ENCODE measurements at places on chromosomes 7 and 10. TPM values are rescaled to one million over a fixed set of nuclear protein-coding genes. Genes with fewer than 3 reads are reported as not detected.

Gene PODXL
- total RNA-seq: 114 TPM

Gene CPVL
- total RNA-seq: 133 TPM

Gene GJD4
- not detected for total RNA-seq

Gene LRIT1
- not detected for total RNA-seq

Gene GATA3
- 23.5 TPM for total RNA-seq

Gene RAB19
- 11.5 TPM for total RNA-seq

Gene SMC3
- total RNA-seq: 29.6 TPM

Gene HOXA3
- total RNA-seq: 21.2 TPM

Gene PALD1
- total RNA-seq: 14.4 TPM

Gene TAF3
- 8.7 TPM for total RNA-seq

Gene DRGX
- total RNA-seq: not detected

DNA sequence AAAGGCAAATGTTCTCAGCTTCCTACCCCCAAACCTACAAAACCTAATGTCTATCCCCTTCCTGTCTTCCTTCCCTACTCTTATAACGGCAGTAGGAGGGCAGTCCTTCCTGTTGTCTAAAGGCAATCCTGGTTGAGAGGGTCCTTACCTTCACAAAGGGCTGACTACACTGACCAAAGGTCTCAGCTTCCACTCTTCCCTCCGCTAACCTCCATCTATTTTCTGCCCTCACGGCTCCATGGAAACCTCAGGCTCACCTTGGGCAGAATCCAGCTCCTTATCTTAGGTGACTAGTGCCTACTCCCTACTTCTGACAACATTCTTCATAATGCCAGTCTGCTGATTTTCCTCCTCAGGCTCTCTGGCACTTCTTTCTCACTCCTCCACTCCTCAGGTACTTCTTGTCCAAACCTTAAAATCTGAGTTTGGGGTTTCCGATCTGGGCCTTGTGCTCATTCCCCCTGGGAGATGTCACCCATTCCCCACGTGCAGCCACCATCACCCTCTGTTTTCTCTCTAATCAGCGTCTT lies 542 bp downstream of the FBXL13 start:
- H3K27ac ChIP-seq: peak overlapping the region; percentile 90
- no peaks in the 10 kb centered on the region for H3K4me1 ChIP-seq
- peak overlapping the region; percentile 89 for H3K4me3 ChIP-seq
- H3K36me3 ChIP-seq: no peaks in the 10 kb centered on the region
- H3K27me3 ChIP-seq: no peaks in the 10 kb centered on the region
- no peak for DNase-seq

DNA sequence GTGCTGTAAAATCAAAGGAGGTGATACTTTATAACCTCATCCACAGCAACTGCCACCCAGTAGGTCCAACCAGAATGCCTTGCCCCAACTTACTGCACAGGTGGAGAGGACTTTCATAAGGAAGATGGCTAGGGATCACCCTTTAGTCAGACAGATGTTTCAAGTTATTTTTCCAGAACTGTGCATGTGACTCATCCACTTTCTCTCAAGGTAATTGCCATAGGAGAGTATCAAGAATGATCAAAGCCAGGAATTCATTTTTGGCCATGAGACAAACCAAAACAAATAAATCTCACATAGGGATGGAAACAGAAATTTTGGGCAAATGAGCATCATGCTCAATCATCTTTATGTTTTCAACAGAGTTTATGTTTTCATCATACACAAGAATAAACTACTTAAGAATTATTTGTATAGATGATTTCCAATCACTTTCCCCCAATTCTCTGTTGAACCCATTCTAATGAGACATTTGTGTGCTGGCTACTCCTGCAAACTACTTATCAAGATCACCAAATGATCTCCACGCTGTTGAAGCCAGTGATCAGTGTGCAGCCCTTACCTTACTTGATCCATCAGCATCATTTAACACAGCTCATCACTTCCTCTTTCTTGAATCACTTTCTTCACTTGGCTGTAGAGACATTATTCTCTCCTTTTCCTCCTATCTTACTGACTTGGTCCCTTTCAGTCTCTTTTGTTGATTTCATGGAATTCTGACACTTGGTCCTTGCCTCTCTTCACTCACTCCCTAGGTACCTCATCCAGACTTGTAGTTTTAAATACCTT lies 74.0 kb downstream of the SLC16A9 start:
- H3K27me3 ChIP-seq: no peaks in the 10 kb centered on the region
- no peak for DNase-seq
- H3K4me1 ChIP-seq: no peaks in the 10 kb centered on the region
- no peak overlapping the region for H3K4me3 ChIP-seq

GRCh38 chr10:110365356-110366143 lies 60.8 kb upstream of the SMNDC1 start:
- H3K27ac ChIP-seq: no peak overlapping the region
- DNase-seq: no peak
- no peak overlapping the region for H3K4me3 ChIP-seq
- no peaks in the 10 kb centered on the region for H3K36me3 ChIP-seq
- no peaks in the 10 kb centered on the region for H3K27me3 ChIP-seq
- no peaks in the 10 kb centered on the region for H3K4me1 ChIP-seq

DNA sequence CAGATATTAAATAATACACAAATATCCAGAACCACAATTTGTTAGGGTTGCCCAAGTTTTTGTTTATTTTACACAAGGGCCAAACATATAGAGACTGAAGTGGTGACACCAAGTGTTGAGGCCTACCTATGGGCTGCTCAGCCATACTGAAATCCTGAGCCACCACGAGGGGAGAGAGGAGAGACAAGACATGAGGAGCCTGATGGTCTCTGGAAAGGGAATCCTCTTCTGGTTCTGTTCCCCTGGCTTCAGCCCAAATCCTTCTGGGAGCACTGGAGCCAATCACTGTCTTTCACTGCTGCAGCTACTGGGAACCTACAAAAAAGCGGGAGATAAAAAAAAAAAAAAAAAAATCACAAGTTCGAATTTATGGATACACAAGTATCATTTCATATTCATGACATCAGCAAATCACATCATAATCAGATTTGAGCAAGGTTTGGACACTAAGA lies 1.9 kb downstream of the SKIDA1 start:
- no peak overlapping the region for H3K27ac ChIP-seq
- no peaks in the 10 kb centered on the region for H3K27me3 ChIP-seq
- no peak overlapping the region for H3K4me3 ChIP-seq
- H3K36me3 ChIP-seq: no peaks in the 10 kb centered on the region
- DNase-seq: peak; percentile 70

GRCh38 chr10:48549236-48549635 lies 55.6 kb downstream of the ARHGAP22 start:
- H3K4me1 ChIP-seq: no peaks in the 10 kb centered on the region
- no peak overlapping the region for H3K27ac ChIP-seq
- DNase-seq: no peak
- H3K4me3 ChIP-seq: no peak overlapping the region
- H3K36me3 ChIP-seq: no peaks in the 10 kb centered on the region

DNA sequence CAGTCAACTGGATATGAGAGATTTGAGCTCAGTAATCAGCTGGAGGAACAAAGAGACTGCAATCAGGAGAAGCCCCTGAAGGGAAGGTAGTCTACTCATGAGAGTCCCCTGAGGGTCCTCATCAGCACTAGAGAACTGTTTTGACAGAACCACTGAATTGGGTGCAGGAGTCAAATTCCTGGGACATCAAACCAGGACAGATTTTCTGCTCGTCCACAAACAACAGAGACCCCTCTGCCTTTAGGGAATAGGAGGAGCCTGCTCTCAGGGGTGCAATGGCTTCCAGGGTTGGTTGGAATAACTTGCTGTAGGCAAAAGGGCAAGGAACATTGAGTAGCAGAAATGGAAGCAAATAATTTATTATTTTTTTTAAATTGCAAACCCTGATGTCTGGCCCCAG lies 21.9 kb upstream of the NEUROD6 start:
- no peak overlapping the region for H3K27ac ChIP-seq
- no peaks in the 10 kb centered on the region for H3K4me1 ChIP-seq
- H3K27me3 ChIP-seq: no peaks in the 10 kb centered on the region
- DNase-seq: no peak
- H3K4me3 ChIP-seq: no peak overlapping the region

DNA sequence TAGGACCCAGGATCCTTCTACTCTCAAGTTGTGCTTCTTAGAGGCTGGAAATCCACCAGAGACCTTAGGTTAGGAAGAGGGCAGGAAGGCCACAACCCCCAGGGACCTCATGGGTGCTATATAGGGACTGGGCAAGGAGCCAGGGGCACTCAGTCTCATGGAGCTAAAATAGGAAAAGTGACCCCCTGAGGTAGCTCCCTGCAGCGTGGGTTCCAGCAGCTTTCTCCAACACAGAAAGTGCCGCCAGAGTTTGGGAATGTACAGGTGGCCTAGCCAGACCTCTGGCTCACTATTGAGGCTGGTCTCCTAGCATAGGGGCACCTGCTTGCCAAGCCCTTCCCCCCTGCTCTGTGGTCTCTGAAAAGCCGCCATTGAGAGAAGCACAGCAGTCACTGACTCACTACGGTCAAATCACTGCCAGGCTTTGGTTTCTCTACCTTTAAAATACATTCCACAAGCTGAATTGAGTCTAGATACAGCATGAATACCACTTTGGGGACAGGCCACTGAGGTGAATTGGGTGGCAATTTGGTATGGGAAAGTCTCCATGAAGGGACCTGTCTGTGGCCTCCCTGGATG lies 333.2 kb upstream of the PODXL start:
- no peak overlapping the region for H3K4me3 ChIP-seq
- H3K4me1 ChIP-seq: no peaks in the 10 kb centered on the region
- no peaks in the 10 kb centered on the region for H3K36me3 ChIP-seq

GRCh38 chr7:31408140-31408729 lies 67.7 kb upstream of the NEUROD6 start:
- H3K27me3 ChIP-seq: no peaks in the 10 kb centered on the region
- H3K4me1 ChIP-seq: no peaks in the 10 kb centered on the region
- no peak overlapping the region for H3K27ac ChIP-seq
- no peaks in the 10 kb centered on the region for H3K36me3 ChIP-seq
- no peak overlapping the region for H3K4me3 ChIP-seq
- no peak for DNase-seq

DNA sequence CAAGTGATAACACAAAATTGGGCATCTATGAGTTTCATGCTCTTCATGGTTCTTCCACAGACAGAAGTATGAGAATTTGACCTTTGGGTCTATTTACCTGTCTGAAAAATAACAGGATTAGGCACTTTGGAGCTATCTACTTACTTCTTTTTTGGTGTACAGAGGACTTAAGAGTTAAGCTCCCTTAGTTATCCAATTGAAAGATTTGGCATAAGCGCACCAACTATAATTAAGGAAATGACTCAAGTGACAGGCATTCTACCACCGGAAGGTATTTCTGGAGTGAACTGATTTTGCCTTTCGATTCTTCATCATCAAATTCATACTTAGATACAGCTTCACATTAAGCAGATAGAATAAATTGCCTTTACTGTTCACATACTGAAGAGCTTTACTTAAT lies 43.9 kb downstream of the IFIT5 start:
- H3K4me1 ChIP-seq: no peaks in the 10 kb centered on the region
- no peak overlapping the region for H3K27ac ChIP-seq
- peaks cover 3% of the 10 kb centered on the region for H3K36me3 ChIP-seq
- no peak overlapping the region for H3K4me3 ChIP-seq
- DNase-seq: no peak

- H3K27ac ChIP-seq: no peak overlapping the region
- H3K4me3 ChIP-seq: no peak overlapping the region
- H3K27me3 ChIP-seq: no peaks in the 10 kb centered on the region
- H3K36me3 ChIP-seq: no peaks in the 10 kb centered on the region
- no peaks in the 10 kb centered on the region for H3K4me1 ChIP-seq
- no peak for DNase-seq
Measured at GRCh38 chr7:151805191-151805590, 71.7 kb downstream of the PRKAG2 start.

DNA sequence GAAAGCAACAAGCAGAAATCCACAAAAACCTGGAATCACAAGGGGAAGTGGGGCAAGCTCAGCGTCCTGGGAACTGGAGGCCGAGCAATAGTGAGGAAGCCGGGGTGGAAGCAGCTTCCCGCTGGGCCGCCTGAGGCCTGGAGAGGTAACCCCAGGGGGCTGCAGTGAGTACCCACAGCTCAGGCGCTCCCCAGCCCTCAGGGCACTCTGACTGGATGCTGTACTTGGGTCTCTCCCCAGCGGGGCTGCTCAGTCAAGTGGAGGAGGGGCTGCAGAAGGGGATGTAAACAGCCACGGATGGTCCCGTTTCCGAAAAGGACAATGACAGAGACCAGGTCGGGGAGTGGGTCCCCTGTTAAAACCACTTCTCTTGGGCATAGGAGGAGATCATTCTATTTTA lies 50.3 kb downstream of the SLIT1 start:
- H3K36me3 ChIP-seq: no peaks in the 10 kb centered on the region
- no peak overlapping the region for H3K27ac ChIP-seq
- no peaks in the 10 kb centered on the region for H3K27me3 ChIP-seq
- DNase-seq: no peak

GRCh38 chr7:88217675-88218428 lies 2.0 kb downstream of the SRI start:
- H3K36me3 ChIP-seq: peaks cover 8% of the 10 kb centered on the region
- H3K27me3 ChIP-seq: no peaks in the 10 kb centered on the region
- peak overlapping the region; percentile 13 for H3K4me3 ChIP-seq
- DNase-seq: peak; percentile 23
- peaks cover 2% of the 10 kb centered on the region for H3K4me1 ChIP-seq

- no peaks in the 10 kb centered on the region for H3K36me3 ChIP-seq
- H3K27me3 ChIP-seq: no peaks in the 10 kb centered on the region
- peaks cover 2% of the 10 kb centered on the region for H3K4me1 ChIP-seq
Measured at GRCh38 chr10:103921750-103922195, 3.8 kb upstream of the STN1 start.

- H3K36me3 ChIP-seq: peaks cover 2% of the 10 kb centered on the region
- no peaks in the 10 kb centered on the region for H3K27me3 ChIP-seq
- no peak for DNase-seq
Measured at GRCh38 chr10:184911-185310, 49.7 kb downstream of the ZMYND11 start.

GRCh38 chr10:51607463-51607835 lies 91.9 kb downstream of the CSTF2T start:
- no peaks in the 10 kb centered on the region for H3K4me1 ChIP-seq
- no peak overlapping the region for H3K4me3 ChIP-seq
- H3K27me3 ChIP-seq: no peaks in the 10 kb centered on the region
- no peaks in the 10 kb centered on the region for H3K36me3 ChIP-seq
- no peak overlapping the region for H3K27ac ChIP-seq

DNA sequence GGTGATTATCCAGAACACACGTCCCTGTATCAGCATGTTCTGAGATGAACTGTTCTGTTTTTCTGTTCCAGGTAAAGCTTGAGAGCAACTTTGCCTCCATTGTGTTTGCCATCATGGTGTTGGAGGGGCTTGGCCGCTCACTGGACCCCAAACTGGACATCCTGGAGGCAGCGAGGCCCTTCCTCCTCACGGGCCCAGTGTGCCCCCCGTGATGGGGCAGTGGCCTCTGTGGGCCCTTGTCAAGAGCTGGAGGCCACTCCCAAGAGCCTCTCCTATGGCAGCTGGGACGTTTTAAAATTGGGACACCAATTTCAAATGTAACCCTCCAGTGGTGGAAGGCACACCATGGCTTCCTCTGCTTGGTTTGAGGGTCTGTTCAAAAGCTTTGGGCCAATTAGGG lies 1.9 kb upstream of the NDUFB2 start:
- H3K27me3 ChIP-seq: no peaks in the 10 kb centered on the region
- no peaks in the 10 kb centered on the region for H3K36me3 ChIP-seq
- no peaks in the 10 kb centered on the region for H3K4me1 ChIP-seq
- no peak overlapping the region for H3K27ac ChIP-seq
- no peak overlapping the region for H3K4me3 ChIP-seq
- no peak for DNase-seq

- no peaks in the 10 kb centered on the region for H3K4me1 ChIP-seq
- no peak overlapping the region for H3K4me3 ChIP-seq
- no peaks in the 10 kb centered on the region for H3K36me3 ChIP-seq
- H3K27me3 ChIP-seq: no peaks in the 10 kb centered on the region
- H3K27ac ChIP-seq: no peak overlapping the region
Measured at GRCh38 chr10:88038268-88038667, 174.8 kb downstream of the PTEN start.

All from kidney (tissue), 22 donors.